Activated T-helper 1 cell treated with anti-CD3 and anti-CD28 coated beads, Interleukin-12 subunit alpha, Interleukin-12 subunit beta, Interleukin-2, Interleukin-4 antibody, amounts not matched to agents 30 ng/mL and 10 ng/mL and 1 ng/mL, durations not matched to agents 14 hours and 24 hours and 36 hours (primary cell): ENCODE measurements at places on chromosomes 13 and 19.
A peak's percentile ranks its signal among the peaks of the same experiment; 100 is the strongest.

DNA sequence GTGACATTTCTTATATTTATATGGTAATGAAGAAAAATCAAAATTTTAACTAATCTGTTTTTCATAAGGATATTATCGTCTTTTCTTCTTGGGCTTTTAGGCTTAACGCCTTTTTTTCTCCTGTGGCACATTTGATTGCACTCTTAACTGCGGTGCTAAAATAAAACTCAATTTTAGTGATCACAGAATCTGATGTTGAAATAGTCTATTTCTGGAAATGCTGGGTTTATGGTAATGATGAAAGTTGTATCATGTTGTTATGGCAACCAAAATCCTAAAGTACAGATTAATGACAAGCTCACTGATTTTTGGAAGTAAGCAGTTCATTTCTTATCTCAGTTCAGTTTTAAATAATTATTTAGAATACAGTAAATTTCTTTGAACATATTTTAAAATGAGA is 85.3 kb downstream of the COG6 start:
- no peak for DNase-seq

GRCh38 chr19:38497907-38498306 is 64.4 kb downstream of the RYR1 start:
- DNase-seq, result no peak

DNA sequence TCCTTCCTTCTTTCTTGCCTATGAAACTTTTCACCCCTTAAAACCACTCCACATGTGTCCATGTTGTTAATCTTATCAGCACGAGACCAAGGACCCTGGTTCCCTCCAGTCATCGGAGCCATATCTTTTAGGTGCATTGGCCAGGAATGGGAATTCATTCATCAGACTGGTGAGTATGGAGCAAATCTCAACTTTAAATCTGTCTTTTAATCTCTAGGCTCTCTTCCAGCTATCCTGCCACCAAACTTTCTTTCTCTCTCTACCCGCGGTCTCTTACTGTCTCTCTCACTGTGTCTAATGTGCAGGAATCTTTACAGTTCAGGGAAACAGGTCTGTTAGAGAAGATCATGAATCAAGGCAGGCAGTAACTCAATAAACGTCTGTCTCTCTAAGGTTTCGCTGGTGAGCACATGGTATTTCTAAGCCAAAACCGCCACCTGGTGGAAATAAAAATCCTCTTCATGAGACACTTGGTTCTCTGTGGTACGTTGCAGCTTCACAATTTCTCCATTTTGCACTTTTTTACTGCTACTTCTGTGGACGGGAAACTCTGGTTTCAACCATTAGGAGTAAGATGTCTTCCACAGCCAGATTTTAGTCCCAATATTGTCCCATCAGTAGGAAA is 16.1 kb downstream of the LGALS16 start:
- peak; percentile 50 for DNase-seq

DNA sequence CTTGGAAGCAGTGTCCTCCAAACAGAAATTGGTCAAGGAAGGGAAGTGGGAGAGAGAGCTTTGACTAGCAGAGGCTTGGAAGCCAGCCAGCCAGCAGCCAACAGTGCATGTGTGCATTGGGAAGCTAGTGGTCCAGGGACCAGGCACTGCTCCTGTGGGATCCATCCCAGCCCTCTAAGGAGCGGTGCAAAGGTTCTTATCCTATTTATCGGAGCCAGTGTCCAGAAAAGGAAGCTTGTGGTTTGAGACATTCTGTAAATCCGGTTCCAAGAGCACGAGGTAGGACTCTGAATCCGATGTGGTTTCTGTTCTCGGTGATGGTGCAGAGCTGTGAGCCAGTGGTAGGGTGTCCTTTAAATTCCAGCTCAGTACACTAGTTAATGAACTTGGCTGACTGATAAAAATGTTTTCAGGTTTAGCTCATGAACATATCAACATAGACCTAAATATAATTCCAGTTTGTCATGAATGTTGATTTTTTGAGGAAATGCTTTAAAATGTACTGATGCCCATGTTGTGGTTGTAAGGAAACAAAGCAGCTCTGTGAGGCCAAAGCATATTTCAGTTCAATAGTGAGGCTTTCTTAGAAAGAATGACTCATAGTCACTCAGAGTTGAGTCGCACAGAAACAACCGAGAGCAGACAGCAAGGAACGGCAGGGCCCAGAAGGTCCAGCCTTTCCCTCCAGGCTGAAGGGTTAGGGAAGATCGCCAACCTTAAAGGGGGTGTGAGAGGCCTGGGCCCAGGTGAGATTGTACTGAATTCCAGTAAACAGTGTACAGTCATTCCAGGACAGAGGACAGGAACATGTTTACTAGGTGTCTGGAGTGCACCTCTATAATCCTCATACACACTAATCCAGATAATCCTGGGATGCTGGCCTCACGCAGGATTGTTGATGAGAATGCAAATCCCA is 21.5 kb upstream of the GARRE1 start:
- peak; percentile 5 for DNase-seq

- no peak for DNase-seq
These were observed 383.1 kb upstream of the GPC6 start for GRCh38 chr13:92843549-92843948.

DNA sequence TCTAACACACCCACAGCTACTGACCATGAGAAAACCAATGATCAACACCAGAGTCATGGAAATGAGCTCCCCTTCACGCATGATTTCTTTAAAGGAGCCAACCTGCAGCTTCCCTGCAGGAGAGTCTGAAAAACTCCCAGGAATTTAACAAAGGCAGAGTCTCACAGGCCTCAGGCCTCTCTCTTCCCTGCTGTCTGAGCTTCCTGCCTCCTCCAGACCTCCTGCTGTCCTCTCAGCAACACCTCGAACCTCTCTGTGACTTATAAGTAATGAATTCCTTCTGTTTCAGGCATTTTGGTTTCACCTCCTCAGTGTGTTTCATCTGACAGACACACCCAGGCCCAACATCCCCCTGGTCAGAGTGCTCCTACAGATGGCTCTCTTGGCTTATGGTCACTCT is 1044.4 kb downstream of the UQCRFS1 start:
- no peak for DNase-seq

GRCh38 chr13:28792992-28793391 is 27.1 kb upstream of the MTUS2 start:
- DNase-seq, result no peak

DNA sequence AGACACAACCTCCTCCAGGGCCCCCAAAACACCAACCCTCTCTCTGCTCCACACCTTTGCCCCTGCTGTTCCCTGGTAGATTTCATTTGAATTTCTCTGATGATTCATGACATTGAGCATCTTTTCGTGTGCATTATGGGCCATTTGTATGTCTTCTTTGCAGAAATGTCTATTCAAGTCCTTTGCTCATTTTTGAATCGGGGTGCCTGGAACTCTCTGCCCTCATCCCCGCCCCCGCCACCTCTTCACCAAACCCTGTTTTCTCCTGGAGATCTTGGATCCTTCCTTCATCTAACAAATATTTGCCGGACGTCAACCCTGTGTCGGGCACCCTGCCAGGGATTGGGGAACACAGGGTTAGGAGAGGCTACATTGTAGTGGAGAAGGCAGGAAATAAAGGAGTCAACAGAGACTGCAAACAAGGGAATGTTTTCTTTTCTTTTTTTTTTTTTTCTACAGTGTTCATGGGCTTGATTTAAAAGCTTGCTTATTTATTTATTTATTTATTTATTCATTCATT is 25.5 kb upstream of the SLC1A5 start:
- no peak for DNase-seq
